Urinary bladder (tissue), 4 donors: ENCODE measurements at places on chromosomes 5 and 9. TPM values are rescaled to one million over a fixed set of nuclear protein-coding genes. Genes with fewer than 3 reads are reported as not detected.

GRCh38 chr5:75667586-75667985 is 49.7 kb downstream of the POC5 start:
- no peak for DNase-seq

- no peak for DNase-seq
Observed at GRCh38 chr5:174649391-174649790, 75.0 kb upstream of the MSX2 start.

The SV2C gene
- total RNA-seq: 2.1 TPM

GRCh38 chr9:104971511-104971910 is 43.6 kb upstream of the ABCA1 start:
- no peak for DNase-seq

DNA sequence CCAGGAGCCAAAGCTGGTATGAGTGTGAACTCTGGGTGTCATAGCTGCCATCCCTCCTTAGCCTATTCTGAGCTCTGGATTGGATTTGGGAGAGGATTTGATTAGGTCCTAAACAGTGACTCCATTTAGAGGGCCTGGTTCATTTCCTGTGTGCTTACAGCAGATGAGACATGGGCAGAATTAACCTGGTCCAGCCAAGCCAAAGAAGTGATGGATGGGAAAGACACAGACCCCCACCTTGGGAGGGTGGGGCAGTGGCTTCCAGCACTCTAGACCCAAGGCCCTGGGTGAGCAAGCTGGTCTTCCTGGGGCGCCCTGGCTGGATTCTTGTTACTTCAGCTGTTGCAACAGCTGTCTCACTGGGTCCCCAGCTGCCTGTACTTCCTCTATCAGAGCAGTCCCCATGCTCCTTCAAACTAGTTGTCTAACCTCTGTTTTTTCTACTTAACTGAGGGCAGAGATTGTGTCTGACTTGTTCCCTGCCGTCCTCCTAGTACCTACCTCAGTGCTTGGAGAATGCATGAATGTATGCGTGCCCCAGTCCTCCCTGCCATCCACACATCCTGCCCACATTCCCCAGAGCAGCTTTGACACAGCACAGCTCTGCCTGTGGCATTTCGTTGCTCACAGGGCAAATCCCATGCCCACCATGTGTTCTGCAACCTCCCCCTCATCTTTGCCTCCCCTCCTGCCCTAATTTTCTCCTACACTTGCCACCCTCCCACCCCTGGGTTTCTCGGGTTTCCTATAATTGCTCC is 115.9 kb downstream of the RGS3 start:
- DNase-seq: no peak
